ENCODE measurements at places on chromosomes 1 and 21.

- DNase-seq = peak; percentile 23
These were observed 343.6 kb downstream of the NPHP4 start for GRCh38 chr1:5648410-5649165.

DNA sequence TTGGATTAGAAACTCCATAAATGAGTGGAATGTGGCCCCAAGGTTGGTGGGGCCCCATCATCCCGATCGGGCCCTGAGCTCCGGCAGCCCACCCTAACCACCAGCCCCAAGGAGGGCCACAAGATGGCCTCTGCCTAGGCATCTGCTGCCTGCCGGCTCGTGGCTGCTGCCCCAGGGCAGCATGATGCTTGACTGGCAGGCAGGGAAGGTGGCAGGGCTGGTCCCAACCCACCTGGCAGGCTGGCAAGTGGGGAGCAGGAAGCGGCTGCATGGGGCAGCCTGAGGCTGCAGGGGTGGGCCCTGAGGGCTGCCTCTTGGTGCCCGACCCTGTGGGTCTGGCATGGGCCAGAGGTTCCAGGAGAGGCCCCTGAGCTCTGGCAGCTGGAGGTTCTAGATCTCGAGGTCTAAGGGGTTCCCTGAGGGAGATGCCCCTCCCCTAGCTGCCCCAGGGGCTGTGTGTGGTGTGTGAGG, 760 bp upstream of the GJC2 start:
- no peak for DNase-seq

DNA sequence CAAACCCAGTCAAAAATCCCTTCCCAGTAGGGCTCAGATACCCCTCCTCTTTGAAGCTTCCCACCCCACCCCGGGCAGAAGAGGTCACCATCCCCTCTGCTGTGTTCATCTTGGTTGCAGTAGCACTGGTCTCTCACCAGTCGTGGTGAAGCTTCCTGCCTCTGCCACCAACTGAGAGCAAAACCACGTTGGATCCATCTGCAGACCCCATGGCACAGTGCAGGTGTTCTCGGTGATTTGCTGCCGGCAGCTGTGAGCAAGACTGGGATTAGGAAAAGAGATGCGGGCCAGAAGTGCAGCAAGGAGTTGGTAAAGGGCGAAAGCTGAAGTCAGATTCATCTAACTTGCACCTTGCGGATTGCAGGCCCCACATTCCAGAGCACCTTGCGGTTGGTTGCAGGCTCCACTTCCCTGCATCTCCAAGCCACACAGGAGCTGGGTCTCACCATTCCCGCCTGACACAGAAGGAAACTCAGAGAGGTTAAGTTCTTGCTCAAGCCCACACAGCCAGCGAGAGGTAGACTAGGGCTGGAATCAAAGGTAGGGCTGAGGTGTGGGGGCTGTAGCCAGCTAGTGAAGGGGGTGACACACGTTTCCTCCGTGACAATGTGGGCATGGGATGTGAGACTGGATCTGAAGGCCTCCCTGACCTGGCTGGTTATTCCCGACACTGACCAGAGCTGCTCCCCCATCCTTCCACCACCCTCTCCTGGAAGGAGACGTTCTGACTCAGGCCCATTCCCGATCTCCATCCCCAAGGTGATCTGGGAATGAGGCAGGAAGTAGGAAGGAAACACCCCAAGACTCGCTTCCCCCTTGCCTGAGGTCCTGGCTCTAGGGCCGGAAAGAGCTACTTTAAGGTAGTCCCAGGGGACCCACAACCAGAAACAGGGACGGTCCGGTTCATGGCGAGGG, 3.3 kb upstream of the FAM110D start:
- no peak for DNase-seq

DNA sequence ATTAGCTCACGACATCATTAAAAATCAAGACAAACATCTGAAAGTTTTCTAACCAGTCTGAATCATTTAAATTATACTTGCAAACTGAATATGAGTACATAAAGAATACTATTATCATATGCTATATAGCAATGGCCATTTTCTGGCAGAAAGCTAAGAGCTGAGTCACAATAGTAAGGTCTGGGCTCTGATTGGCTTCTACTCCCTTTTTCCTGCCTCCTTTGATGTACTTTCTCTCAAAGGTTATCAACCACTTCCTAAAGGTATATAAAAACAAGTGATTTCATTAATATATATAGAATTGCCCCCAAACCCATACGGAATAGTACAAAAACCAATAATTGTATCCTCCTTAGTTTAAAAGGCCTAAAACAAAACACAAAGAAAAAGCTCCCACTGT, 7.0 kb downstream of the KCNA3 start:
- DNase-seq = no peak

- DNase-seq = no peak
These were observed 1.6 kb upstream of the PTGS2 start for GRCh38 chr1:186681801-186682200.

- DNase-seq = no peak
These were observed 44.4 kb upstream of the B3GALT5 start for GRCh38 chr21:39568361-39568760.

DNA sequence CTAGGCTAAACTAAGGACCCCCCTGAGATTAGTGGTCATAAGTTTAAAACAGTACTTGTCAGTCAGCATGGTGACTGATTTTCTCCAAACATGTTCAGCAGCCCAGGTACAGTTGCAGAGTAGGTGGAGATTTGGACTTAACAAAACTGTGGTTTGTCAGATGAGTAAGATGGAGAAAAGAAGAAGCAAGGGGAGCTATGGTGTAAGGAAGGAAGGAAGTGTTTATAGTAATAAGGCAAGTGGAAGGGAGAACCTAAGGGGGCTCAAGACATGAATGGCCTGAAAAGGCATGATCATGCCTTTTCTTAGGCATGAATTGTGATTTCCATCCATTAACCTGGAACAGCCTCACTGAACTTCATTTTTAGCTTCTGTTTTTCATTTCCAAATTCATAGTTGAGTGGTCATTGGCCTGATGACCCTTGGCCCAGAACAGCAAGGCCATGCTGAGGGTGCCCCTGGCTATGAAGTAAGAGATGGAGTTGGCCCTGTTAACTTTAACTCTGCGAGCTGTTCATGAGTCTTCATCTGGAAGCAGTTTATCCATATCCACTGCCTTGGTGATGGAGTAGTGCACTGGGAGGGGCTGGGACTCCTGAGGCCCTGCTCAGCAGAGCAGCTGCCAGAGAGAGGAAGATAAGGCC, 60.7 kb downstream of the LRRC8D start:
- no peak for DNase-seq

- DNase-seq = no peak
These were observed 87.3 kb upstream of the CD53 start for GRCh38 chr1:110785612-110786011.

DNA sequence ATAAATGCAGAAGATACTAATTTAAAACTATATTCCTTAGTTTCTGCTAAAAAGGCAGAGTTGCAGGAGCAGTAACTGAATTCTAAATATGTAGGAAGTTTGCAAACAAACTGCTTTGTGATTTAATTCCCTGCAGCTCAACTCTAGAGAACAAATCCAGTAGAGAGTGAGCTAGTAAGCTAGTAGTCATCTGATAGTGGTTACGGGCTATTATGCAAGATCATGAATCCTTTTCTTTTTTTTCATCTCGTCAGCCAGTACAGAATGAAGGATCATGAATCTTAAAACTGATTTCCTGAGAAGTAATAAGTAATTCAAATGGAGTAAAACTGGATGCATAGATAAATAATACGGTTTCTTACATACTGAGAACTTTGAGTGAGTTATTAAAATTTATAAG, 3.3 kb downstream of the DPH5 start:
- DNase-seq = peak; percentile 61

DNA sequence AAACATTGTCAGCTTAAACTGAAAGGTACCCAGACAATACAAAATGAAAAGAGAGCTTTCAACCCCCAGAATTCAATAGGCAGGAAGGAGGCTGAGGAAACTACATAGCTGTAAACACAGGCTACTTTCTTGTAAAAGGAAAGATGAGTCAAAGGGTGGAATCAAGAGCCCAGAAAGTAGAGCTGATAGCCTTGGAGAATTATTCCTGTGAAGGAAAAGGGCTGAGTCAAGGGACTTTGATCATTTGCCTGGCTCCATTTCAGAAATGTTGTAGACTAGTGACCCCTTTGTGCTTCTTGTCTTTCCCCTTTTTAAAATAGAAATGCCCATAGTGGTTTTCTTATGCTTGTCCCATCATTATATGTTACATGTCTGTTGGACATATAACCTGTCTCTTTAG, 597.6 kb downstream of the ADGRL2 start:
- DNase-seq = no peak

DNA sequence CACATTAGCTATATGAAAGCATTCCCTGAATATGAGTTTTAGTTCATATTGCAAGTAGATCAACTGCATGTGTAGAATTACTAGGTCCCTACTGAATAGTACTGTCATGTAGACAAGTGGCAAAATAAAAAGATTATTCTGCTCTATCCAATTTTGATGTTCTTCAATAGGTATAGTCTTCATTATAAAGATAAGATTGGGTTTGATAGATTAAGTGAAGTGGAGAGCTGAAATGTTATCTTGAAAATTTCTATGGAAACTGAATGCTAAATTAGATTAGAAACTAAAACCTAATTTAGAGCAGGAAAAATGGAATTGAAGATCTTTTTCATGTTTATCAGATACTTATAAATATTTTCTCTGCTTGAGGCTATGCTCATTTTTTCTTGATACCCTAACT, 1610.0 kb downstream of the BRINP3 start:
- DNase-seq = no peak

DNA sequence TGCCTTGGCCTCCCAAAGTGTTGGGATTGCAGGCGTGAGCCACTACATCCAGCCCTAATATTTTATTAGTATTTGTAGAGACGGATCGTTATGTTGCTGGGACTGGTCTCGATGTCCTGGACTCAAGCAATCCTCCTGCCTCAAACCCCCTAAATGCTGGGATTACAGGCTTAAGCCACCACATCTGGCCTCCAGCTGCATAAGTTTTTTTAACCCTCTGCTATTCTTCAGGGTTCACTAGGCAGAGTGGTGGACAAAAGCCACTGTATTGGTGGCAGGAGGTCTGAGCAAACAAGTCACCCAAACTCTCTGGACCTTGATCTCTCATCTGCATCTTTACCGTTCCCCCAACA, 10.1 kb upstream of the CLIC4 start:
- no peak for DNase-seq
